Breast epithelium (tissue), 4 donors: ENCODE measurements at places on chromosomes 12 and 14. TPM values are rescaled to one million over a fixed set of nuclear protein-coding genes. Genes with fewer than 3 reads are reported as not detected.

The TWF1 gene
- total RNA-seq, result 73.6 TPM

The B4GALNT3 gene
- 0.16 TPM for total RNA-seq

GRCh38 chr14:56268039-56268438 lies 149.8 kb downstream of the PELI2 start:
- H3K27ac ChIP-seq, result no peak overlapping the region
- H3K4me3 ChIP-seq, result no peak overlapping the region
- no peaks in the 10 kb centered on the region for H3K36me3 ChIP-seq
- no peak for DNase-seq

GRCh38 chr12:1768615-1769014 lies 51.8 kb upstream of the LRTM2 start:
- no peaks in the 10 kb centered on the region for H3K27me3 ChIP-seq
- H3K27ac ChIP-seq, result peak overlapping the region; percentile 4
- no peaks in the 10 kb centered on the region for H3K4me1 ChIP-seq
- H3K4me3 ChIP-seq, result no peak overlapping the region
- H3K36me3 ChIP-seq, result no peaks in the 10 kb centered on the region
- no peak for DNase-seq

The INHBC gene
- total RNA-seq, result not detected

The PARP2 gene
- 14.7 TPM for total RNA-seq

GRCh38 chr12:123113026-123113425 lies 37.9 kb downstream of the PITPNM2 start:
- H3K27ac ChIP-seq, result no peak overlapping the region
- no peak overlapping the region for H3K4me3 ChIP-seq
- H3K4me1 ChIP-seq, result no peaks in the 10 kb centered on the region
- DNase-seq, result no peak

DNA sequence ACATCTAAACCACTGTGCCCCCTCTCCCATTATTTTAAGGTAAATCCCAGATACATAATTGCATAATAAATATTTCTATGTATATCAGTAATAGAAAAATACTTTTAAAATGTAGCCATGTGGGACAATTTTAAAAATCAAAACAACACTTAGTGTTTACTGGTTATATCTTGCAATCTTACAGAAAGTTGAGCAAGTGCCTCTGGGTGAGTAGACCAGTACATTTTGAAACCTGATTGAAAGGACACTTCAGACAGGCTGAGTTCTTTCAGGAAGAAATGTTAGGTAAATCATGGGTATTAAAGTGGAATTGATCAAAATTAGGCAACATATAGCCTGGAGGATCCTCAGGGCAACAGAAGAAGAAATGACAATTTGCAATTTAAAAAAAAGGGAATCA lies 7.2 kb downstream of the SLC38A4 start:
- H3K27me3 ChIP-seq, result no peaks in the 10 kb centered on the region
- H3K4me1 ChIP-seq, result no peaks in the 10 kb centered on the region
- no peak for DNase-seq
- H3K4me3 ChIP-seq, result no peak overlapping the region
- H3K27ac ChIP-seq, result no peak overlapping the region

DNA sequence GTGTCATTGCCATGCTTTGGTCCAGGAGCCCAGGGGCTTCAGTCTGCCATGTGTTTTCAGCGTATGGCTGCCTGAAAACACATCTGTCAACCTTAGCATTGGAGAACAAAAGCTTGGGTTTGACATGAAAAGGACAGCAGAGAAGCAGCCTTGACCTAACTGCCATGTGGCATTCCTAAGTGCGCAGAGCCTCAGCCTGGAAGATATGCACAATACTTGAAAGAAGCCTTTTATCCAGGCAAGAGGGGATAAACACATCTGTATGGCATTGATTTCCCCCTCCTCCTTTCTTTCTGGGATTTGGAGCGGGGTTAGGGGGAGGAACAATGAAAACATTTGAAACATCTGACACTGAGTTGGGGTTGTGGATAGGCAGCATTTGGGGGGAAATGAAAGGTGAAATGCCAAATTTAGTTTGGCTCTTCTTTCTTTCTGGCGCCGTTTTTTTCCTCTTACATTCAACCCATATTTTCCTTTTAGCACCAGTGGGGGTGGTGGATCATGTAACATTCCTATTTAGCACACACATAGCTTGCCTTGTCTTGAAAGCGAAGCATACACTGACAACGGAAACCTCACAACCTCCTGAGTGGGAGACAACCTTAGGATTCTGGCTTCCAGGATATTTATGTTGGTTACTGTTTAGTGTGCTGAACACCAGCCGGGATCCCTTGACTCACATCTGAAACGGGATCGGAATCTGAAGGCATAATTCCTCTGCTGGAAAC lies 177.0 kb downstream of the C12orf75 start:
- no peak overlapping the region for H3K4me3 ChIP-seq
- no peaks in the 10 kb centered on the region for H3K27me3 ChIP-seq
- DNase-seq, result no peak
- no peaks in the 10 kb centered on the region for H3K36me3 ChIP-seq

DNA sequence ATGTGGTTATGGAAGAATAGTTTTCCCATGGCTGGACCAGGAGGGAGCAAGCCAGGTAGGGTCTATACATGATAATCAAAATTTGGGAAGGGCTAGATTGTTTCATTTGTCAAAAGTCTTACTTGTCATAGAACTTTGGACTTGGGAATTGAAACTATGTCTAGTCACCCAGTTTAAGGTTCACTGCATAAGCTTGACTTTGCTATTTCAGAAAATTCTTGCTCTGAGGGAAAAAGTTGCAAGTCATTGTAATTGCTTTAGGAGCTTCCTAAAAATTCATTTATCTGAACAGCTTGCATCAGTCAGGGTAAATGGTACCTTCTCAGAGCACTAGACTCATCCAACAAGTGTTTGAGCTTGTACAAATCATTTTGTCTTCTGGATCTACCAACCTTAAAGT lies 1194.7 kb downstream of the GALC start:
- no peaks in the 10 kb centered on the region for H3K27me3 ChIP-seq
- H3K27ac ChIP-seq, result no peak overlapping the region
- H3K4me1 ChIP-seq, result no peaks in the 10 kb centered on the region
- DNase-seq, result no peak
- H3K4me3 ChIP-seq, result no peak overlapping the region
- no peaks in the 10 kb centered on the region for H3K36me3 ChIP-seq

- H3K4me3 ChIP-seq, result no peak overlapping the region
- DNase-seq, result no peak
- H3K4me1 ChIP-seq, result no peaks in the 10 kb centered on the region
Measured at GRCh38 chr12:65121956-65122469, 908 bp upstream of the WIF1 start.

DNA sequence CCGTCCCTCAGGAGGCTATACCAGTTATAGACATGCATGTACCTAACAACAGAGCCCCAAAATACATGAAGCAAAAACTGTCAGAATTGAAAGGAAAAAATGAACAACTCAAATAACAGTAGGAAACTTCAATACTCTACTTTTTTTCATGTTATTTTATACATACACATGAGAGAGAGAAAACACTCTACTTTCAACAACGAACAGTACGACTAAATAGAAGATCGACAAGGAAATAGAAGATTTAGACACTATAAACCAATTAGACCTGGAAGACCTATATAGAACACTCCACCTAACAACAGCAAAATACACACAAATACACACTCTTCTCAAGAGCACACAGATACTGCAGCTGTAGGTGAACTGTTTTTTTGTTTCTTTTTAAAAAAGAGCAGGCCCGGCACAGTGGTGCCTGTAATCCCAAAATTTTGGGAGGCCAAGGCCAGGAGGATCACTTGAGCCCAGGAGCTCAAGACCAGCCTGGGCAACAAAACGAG lies 34.7 kb upstream of the PNMA1 start:
- H3K4me1 ChIP-seq, result peaks cover 53% of the 10 kb centered on the region
- H3K27me3 ChIP-seq, result no peaks in the 10 kb centered on the region
- DNase-seq, result no peak
- H3K36me3 ChIP-seq, result no peaks in the 10 kb centered on the region
- no peak overlapping the region for H3K27ac ChIP-seq

The ALX1 gene
- not detected for total RNA-seq

The TPPP2 gene
- 0.15 TPM for total RNA-seq

The PZP gene
- total RNA-seq, result under 0.01 TPM

- H3K36me3 ChIP-seq, result no peaks in the 10 kb centered on the region
- H3K27me3 ChIP-seq, result no peaks in the 10 kb centered on the region
- DNase-seq, result no peak
- peak overlapping the region; percentile 48 for H3K4me3 ChIP-seq
- H3K27ac ChIP-seq, result peak overlapping the region; percentile 61
Measured at GRCh38 chr12:6952121-6952862, 1.1 kb downstream of the PTPN6 start.

The PLEKHA5 gene
- 49.8 TPM for total RNA-seq

The DTX1 gene
- 46.6 TPM for total RNA-seq

- H3K27me3 ChIP-seq, result no peaks in the 10 kb centered on the region
- H3K36me3 ChIP-seq, result no peaks in the 10 kb centered on the region
- H3K27ac ChIP-seq, result no peak overlapping the region
- H3K4me1 ChIP-seq, result no peaks in the 10 kb centered on the region
Measured at GRCh38 chr14:51511265-51511664, 140.4 kb upstream of the FRMD6 start.

The AQP2 gene
- not detected for total RNA-seq

The LLPH gene
- total RNA-seq, result 6.6 TPM

- no peak overlapping the region for H3K4me3 ChIP-seq
- no peaks in the 10 kb centered on the region for H3K36me3 ChIP-seq
- H3K27me3 ChIP-seq, result no peaks in the 10 kb centered on the region
- DNase-seq, result no peak
Measured at GRCh38 chr12:761256-761655, 8.9 kb downstream of the WNK1 start.

GRCh38 chr12:27545665-27546064 lies 21.7 kb downstream of the PPFIBP1 start:
- no peak overlapping the region for H3K4me3 ChIP-seq
- H3K4me1 ChIP-seq, result peaks cover 5% of the 10 kb centered on the region
- H3K36me3 ChIP-seq, result no peaks in the 10 kb centered on the region
- H3K27me3 ChIP-seq, result no peaks in the 10 kb centered on the region
- DNase-seq, result no peak
- H3K27ac ChIP-seq, result peak overlapping the region; percentile 41

GRCh38 chr12:63302941-63303536 lies 152.0 kb upstream of the AVPR1A start:
- H3K27me3 ChIP-seq, result no peaks in the 10 kb centered on the region
- H3K27ac ChIP-seq, result no peak overlapping the region
- DNase-seq, result no peak
- no peaks in the 10 kb centered on the region for H3K4me1 ChIP-seq

DNA sequence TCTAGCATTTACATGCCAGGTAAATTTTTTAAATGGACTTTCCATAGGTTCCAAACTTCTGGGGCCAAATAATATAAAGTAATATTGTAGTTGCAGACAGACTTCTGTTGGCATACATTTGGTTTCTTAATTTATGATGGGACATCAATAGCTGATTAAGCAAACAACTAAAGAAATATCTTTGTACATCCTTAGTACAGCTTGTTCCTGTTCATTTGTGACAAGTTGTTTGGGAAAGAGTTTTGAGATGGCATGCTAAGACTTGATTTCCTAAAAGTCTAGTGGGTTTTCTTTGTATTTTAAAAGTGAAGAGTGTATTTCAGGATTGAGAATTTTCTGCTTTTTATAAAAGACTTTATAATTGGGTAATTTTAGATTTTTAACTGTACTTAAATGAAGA lies 41.0 kb downstream of the CCDC91 start:
- H3K27me3 ChIP-seq, result no peaks in the 10 kb centered on the region
- no peaks in the 10 kb centered on the region for H3K36me3 ChIP-seq
- no peaks in the 10 kb centered on the region for H3K4me1 ChIP-seq
- no peak overlapping the region for H3K4me3 ChIP-seq
- no peak for DNase-seq
- H3K27ac ChIP-seq, result peak overlapping the region; percentile 26

DNA sequence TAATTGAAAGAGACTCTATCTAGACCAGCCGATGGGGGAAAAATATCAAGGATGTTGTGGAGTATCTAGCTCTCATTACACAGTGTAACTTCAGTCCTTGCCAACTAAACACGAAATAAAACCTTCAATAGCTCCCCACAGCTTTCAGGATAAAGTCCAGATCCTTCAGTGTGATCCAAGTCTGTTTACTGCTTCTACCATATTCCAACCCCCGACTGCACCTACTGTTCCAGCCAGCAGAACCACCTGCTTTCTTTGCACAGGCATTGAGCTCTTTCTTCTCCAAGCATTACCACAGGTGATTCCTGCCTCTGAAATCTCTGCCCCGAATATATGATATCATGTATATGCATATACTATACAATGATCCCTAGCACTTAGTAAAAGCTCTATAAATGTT lies 2.2 kb upstream of the LRRC23 start:
- DNase-seq, result no peak
- H3K27ac ChIP-seq, result no peak overlapping the region

The ASCL4 gene
- total RNA-seq, result not detected

The VDR gene
- total RNA-seq, result 41.7 TPM

The LRRC10 gene
- total RNA-seq, result not detected

The ADAMTS20 gene
- not detected for total RNA-seq

The DAO gene
- not detected for total RNA-seq

DNA sequence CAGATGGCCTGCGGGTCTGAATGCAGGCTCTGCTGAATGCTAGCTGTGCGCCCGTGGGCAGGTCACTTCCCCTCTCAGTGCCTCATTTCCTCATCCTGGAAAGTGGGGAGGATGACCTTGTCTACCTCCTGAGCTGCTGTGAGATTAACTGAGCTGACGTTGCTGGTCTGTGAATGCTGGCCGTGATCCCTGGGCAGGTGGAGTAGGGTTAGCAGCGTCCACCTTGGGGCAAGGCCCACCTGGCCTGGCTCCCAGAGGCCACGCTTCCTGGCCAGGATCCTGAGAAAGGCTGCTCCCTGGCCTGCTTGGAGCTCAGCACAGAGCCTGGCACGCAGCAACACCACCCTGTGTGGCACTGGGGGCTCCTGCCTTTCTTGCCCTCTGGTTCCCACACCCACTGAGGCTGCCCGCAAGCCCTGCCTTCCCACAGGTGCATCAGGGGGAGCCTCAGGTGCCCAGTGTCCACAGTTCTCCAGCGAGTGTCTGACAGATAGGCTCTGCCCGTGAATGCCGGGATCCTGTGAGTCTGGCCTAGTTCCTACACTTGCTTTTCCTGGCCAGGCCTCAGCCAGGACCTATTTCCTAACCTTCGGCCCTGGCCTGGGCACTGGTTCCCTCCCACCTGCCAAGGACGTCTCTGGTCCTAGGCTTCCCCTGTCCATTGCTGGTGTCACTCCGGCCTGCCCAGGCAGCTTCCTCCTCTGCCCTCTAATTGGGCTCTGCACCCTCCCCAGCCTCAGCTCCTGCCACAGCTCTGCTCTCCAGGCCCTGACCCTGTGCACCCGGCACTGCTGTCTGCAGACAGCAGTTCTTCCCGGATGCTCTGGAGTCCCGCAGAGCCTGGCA lies 37.2 kb upstream of the TDRD9 start:
- no peak for DNase-seq
- no peak overlapping the region for H3K4me3 ChIP-seq
- no peaks in the 10 kb centered on the region for H3K27me3 ChIP-seq

GRCh38 chr12:5478081-5478706 lies 46.3 kb downstream of the NTF3 start:
- DNase-seq, result no peak
- no peaks in the 10 kb centered on the region for H3K36me3 ChIP-seq
- H3K4me3 ChIP-seq, result no peak overlapping the region
- no peaks in the 10 kb centered on the region for H3K4me1 ChIP-seq
- H3K27me3 ChIP-seq, result no peaks in the 10 kb centered on the region
- H3K27ac ChIP-seq, result no peak overlapping the region

- peak overlapping the region; percentile 17 for H3K27ac ChIP-seq
- no peak for DNase-seq
- no peaks in the 10 kb centered on the region for H3K36me3 ChIP-seq
- H3K4me3 ChIP-seq, result peak overlapping the region; percentile 97
- no peaks in the 10 kb centered on the region for H3K4me1 ChIP-seq
- H3K27me3 ChIP-seq, result no peaks in the 10 kb centered on the region
Measured at GRCh38 chr12:122021193-122021821, 377 bp upstream of the BCL7A start.

The LMNTD1 gene
- not detected for total RNA-seq

- no peaks in the 10 kb centered on the region for H3K27me3 ChIP-seq
- no peaks in the 10 kb centered on the region for H3K36me3 ChIP-seq
- no peaks in the 10 kb centered on the region for H3K4me1 ChIP-seq
Measured at GRCh38 chr12:77274926-77275325, 209.6 kb upstream of the E2F7 start.
